ENCODE measurements at places on chromosomes 7 and 10.

GRCh38 chr10:132986076-132986475, 43.7 kb upstream of the CFAP46 start:
- DNase-seq, result no peak

DNA sequence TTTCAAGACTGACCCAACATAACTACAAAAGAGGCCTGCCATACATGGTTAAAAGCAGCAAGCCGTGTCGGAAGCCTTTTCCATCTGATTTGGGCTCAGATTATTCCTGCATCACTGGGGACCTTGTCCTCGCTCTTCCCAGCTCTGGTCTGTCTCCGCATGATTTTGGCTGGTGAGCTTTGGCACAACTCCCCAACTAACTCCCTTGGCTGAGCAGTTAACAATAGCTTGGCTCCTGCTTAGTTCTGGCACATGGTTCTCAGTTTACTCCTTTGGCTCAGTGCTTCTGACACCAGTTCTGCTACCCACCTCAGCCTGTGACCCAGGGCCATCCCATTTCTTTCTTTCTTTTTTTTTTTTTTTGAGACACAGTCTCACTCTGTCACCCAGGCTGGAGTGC, 17.0 kb downstream of the AGK start:
- no peak for DNase-seq

DNA sequence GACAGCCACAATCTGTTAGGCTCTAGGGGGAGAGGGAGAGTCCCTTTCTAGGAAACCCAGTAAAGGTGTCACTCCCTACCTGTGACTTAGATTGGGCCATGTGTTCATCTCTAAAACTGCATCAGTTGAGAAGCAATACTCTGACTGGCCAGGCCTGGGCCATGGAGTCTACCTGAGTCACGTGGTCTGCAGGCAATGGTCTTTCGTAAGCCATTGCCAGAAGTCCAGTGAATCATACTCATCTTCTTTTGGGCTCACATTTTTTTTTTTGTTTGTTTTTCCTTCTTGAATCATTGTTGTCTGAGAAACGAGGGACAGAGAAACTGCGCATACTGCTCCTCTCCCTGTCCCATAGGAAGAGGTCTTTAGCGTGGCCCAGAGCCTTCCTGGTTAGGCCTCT, 215.6 kb downstream of the CCSER2 start:
- no peak for DNase-seq

DNA sequence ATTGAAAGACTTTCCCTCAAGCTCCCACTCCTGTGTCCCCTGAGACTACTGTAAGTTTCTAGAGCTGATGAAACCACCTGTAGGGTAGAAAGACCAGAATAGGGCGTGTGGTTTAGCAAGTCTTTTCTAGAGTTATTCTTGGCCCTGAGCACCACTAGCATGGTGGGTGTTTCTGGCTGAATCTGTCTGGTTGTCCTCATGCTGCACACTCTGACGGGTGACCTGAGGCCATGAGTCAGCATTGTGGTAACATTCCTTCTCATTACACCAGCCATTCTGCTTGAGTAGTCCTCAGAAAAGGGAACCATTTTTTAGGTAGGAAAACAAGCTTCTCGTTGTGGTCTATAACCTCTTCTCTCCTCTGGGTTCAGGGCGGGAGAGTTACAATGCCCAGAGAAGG, 250.3 kb downstream of the SNX13 start:
- no peak for DNase-seq

DNA sequence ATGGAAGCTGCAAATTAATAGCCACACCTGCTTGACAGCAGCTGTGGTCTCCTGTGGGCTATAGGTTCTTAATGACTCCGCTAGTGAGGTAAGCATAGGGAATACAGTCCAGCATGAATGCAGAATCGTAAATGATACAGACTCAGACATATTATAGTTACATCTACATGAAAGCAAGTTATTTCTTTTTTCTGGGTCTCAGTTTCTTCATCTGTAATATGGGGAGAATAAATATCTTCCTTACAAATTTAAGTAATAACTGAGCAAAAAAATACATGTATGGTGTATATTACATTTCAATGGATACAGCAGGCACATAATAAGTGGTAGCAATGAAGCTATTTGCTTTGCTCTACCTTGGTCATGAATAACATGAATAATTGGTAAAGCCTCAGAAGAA, 245.9 kb upstream of the RHOBTB1 start:
- DNase-seq, result no peak

DNA sequence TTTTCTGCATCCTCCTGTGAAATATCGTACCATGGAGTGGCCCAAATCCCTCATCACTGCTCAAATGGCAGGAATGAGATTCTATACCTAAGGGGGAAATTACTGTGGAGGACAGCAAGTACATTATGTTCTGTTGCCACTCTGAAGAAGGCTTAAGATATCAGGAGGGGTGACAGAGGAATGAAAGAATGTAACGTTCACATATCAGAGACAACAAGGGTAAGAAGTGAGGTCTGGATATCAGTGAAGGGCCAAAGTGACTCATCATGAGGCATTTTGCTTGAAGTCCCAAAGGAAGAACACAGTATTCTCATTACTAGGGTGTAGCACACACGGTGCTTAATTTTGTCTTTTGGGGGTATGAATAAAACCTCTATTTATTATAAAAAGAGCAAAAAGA, 71.5 kb upstream of the SLC13A1 start:
- DNase-seq, result no peak

GRCh38 chr7:41027428-41028115, 675.3 kb downstream of the INHBA start:
- no peak for DNase-seq

- no peak for DNase-seq
Measured at GRCh38 chr7:102258749-102259107, 27.9 kb upstream of the SH2B2 start.

DNA sequence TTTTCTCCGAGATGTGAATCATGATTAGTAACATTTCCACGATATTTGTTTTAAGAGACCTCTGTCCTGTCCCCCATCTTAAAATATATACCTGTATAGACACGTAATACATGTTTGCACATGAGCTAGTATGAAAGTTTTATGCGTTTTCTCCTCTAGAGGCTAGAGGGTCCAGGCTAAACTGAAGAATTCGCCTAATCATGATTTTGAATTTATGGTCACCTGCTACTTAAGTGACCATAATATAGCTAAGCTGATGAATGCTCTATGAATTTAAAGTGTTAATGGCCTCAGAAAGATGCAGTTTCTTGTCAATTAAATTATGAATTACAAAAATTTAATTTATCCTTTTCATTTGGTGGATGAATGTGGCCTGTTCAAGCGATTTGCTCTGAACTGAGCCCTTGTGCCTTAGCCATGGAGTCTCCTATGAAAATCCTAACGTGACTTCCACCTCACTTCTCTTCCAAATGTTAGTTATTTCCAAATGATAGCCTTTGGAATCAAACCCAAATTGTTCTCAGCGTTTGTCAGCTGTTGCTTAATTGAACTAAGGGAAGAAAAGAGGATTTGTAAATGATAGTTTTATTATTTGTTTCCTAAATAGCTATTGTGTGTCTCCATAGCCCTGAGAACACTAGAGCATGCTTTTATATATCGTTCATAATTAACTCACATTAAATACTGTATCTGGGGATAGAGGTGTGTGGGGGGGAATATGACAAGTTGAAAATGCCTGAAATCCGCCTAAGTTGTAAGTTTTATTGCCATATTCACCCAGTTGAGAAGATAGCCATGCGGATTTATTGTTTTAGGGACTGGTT, 2.3 kb downstream of the CELF2 start:
- DNase-seq, result no peak

DNA sequence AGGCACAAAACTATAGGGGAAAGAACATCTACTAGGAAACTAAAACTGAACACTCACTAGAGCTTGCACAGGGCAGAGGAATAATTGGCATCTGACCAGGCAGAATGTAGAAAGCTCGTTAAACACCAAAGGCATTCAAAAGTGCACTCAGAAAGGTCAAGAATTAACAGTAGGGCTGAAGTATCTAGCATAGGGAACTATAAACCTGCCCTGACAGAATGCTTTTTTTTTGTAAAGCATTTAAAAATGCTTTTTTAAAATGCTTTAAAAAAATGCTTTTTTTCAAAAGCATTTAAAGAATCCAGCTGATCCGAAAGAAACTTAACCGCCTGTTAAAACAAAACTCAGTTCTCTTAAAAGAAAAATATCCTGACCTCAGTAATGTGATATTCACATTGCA, 74.6 kb upstream of the EGFR start:
- DNase-seq, result no peak

DNA sequence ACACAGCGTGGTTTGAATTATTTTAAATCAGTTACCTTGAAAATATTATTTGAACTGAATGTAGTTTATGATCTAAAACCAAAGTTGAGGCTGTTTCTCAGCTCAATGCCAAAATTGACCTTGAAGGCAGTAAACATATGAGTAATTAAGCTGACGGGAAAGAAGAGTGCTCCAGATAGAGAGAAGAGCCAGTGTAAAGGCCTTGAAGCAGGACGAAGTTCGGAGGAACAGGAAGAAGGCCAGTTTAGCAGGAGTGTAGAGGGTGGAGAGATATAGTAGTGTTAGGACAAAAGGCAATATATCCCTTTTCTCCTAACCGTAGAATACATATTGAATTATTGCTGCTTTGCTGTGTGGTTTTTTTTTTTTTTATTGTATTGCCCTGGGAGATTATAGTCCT, 63.2 kb downstream of the CYP51A1 start:
- DNase-seq, result no peak

DNA sequence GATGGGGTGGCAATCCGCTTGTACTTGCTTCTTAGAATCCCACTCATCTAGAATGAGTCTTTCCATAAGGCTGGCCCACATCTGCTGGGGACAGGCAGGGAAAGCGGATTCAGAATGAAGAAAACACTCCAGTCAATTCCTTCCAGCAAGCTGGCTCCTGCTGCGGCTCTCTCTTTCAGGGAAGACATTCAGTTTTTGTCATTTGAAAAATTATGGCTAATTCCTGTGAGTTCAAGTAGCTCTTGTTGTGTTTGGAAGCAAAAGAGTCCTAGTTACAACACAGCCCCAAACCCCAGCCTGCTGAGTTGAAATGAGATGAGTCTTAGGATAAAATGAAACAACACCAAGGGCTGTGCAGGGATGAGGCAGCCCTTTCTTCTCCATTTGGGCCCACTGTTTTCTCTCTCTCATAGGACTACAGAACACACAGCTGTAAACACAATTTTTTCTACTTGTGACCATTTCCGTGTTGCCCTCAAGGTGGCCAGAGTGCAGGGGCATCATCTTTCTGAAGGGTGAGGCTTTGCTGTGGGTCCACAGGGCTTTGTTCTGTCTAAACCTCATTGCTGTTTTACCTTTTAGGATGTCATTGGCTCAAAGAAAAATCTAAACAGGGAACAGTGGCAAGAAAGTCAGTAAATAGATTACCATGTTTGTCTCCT, 90.8 kb upstream of the EEPD1 start:
- DNase-seq, result no peak

GRCh38 chr10:26858707-26859034, 2.1 kb downstream of the ABI1 start:
- no peak for DNase-seq

DNA sequence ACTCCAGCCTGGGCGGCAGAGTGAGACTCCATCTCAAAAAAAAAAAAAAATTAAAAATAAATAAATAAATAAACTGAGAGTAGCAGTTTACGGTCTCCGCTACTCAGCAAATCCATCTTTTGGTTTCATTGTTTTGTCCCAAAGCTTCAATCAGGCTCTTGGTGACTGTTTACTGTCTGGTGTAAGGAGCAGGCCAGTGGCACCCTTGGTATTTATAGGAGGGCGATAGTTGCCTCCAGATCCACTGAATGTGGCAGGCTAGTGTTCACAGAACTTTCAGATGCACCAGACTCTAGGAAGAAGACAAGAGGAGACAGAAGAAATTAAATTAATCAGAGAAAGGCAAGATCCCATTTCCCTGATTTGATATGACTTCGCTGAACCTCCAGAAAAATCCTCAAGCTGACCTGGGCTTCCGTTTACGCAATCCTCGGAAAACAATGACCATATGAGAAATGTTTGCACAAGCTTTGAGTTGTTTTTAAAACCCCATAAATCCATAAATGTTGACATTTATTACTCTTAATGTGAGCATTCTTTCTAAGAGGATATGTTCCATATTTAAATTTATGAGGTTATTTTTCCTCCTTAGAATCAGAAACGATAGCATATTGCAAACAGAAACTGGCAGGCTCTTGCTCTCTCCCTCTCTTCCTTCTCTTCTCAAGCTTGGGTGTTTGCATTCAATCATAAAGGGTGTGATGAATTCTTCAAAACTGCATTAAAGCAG, 7.1 kb upstream of the MUC3A start:
- no peak for DNase-seq

DNA sequence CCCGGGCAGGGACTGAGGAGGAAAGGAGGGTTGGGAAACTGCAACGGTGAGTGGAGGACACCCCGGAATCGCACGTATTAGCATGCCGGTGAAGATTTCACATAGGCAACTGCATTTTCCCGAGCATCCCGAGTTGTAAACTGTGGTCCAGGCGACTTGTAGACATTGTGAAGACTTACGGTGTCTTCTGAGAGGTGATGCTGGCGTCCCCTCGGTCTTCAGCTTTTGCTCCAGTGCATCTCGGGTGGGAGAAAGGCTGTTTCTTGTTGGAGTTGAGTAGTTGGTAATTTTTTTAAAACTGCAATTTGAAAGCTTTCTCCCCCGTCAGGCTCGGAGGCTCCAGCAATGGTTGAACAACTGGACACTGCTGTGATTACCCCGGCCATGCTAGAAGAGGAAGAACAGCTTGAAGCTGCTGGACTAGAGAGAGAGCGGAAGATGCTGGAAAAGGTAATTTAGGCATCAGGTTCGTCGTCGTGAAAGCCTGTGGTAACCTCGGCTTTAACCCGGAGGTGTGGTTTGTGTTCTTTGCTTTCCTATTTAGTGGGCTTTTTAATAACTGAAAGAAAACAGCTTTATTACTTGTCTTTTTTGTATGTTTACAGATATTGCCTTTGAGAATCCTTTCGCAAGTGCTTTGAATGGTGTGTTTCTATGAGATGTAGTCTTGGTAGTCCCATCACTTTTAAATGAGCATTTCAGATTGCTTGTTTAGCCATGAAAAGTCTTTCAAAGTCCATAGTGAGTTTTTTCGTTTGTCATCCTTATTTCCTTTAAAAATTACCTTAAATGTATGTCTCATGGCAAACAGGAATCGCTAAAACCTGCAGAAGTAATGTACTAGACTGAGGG, 687 bp downstream of the HELLS start:
- no peak for DNase-seq

DNA sequence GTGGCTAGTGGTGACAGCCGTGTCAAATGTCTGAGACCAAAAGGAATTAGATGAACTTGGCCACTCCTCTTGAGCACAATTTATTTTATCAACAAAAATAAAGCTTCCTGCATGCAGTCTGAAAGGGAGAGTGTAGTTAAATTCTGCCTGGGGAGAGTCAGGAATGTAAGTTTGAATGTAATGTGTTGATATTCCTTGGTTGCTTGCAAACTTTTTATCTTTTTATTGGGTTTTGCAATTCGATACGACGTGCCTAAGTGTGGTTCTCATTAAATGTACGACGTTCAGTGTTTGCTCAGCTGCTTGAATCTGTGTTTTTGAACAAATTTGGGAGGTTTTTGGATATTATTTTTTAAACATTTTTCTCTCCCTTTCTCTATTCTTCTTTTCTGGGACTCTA, 839.9 kb downstream of the CCSER2 start:
- no peak for DNase-seq

DNA sequence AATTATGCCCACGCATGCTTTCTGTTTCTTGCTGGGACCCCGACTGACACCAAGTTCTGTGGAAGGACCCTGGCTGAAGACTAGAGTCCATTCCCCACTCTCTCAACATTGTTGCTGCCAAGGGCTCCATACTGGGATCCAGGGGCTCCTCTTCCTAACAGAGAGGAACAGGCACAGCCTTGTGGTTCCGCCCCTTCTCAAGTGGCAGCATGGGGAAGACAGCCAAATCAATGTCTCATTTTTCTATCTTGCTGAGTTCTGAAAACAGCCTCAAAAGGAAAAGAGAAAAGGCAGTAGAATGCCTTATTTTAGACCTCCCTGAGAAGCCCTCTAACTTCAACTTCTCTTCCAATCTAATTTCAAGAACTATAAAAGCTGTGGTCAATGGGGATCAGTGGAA, 23.7 kb upstream of the LAMB1 start:
- DNase-seq, result no peak

Measured in activated CD4-positive, alpha-beta T cell treated with anti-CD3 and anti-CD28 coated beads for 48 hours (primary cell).